ENCODE measurements at places on chromosomes 4 and X.
A peak's percentile ranks its signal among the peaks of the same experiment; 100 is the strongest.

GRCh38 chrX:56788229-56788628, 59.2 kb downstream of the NBDY start:
- DNase-seq: no peak

DNA sequence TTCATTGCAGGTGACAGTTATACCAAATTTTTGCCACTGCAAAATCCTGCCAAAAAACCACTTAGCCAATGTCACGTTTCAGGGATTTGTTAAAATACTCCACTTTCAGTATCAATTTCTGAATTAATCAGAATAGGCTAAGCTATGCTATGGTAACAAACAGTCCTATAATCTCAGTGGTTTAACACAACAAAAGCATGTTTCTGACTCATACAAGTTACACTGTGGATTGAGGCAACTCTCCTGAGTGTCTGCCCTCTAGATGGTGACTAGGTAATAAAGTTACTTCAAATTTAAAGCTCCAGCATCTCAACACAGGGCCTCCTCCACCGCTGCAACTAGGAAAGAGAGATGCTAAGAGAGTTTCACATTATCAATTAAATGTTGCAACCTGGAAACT, 23.0 kb upstream of the RADX start:
- no peak for DNase-seq

GRCh38 chr4:105896461-105896942, 1.2 kb downstream of the NPNT start:
- DNase-seq: no peak

- DNase-seq: no peak
Observed at GRCh38 chr4:177124349-177125064, 185.2 kb upstream of the NEIL3 start.

DNA sequence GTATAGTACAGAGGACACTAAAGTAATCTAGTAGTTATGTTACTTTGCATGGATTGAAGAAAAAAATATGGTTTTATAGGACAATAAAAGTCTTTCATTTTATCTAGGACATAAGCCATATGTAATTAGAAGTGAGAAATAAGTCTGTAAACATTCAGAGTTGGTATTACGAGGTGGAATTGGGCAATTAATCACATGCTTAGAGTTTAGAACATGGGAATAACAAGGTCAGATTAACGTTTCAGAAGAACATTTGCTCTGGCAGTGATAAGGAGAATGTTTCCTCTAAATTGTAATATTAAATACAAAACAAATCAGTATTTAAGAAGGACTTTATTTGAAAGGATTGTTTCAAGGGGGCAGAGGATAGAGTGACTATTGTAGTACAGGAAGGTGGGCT, 15.6 kb upstream of the SULT1E1 start:
- DNase-seq: no peak

DNA sequence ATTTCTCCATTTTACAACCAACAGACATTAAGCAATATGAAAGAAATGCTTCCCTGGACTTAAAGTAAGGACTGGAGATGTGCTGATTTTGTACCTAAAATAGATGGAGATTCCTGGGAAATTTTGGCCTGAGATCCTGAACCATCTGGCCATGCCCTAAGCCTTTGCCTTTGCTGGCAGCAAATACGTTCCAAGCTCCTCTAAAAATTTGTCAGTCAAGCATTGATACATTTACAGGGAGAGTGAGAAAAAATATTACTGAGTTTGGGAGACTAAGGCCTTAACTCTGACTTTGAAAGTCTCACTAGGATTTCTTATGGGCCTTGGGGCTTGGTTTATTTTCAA, 63.9 kb downstream of the FHDC1 start:
- DNase-seq: no peak

GRCh38 chr4:6592804-6593563, 18.0 kb downstream of the MAN2B2 start:
- DNase-seq: no peak

DNA sequence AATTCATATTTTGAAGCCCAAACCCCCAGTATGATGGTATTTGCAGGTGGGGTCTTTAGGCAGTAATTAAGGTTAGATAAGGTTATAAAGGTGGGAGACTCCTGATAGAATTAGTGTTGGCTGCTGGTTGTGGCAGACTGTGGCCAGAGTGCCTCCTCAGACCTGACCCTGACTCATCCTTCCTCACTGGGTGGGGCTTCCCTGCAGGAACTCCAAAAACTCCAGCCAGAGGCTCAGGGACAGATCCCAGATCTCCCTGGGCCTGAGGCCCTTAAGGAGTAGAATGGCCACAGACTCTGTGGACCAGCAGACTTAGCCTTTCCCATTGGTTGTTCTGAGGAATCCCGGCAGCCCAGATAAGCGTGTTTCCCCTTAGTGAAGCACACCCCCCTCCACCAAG, 463.0 kb upstream of the CPEB2 start:
- no peak for DNase-seq

- no peak for DNase-seq
Observed at GRCh38 chr4:182827166-182827565, 90.0 kb downstream of the DCTD start.

GRCh38 chr4:138724530-138724929, 291.1 kb upstream of the NOCT start:
- DNase-seq: no peak

DNA sequence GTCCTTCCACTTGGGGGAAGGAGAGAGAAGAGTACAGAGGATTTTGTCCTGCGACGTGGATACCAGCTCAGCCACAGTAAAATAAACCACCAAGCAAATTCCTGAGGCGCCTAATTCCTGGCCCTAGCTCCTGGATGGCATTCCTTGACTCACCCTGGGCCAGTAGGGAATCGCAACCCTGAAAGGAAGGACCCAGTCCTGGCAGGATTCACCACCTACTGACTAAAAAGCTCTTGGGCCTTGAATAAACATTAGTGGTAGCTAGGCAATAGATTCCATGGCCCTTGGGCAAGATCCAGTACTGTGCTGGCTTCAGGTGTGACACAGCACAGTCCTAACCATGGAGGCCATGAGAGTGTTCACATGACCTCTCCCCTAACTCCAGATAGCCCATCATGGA, 45.6 kb downstream of the GABRA3 start:
- DNase-seq: no peak

GRCh38 chr4:88630756-88631155, 38.5 kb downstream of the HERC3 start:
- no peak for DNase-seq

GRCh38 chr4:5710961-5711478, at the start of gene EVC:
TSS of gene EVC (plus strand) at chr4:5711201. CDS start at chr4:5711381, 180 bp downstream.
- peak; percentile 80 for DNase-seq

GRCh38 chr4:119897260-119897659, 169.4 kb downstream of the MAD2L1 start:
- DNase-seq: no peak

GRCh38 chrX:53116101-53116500, 22.2 kb downstream of the KANTR start:
- peak; percentile 51 for DNase-seq

DNA sequence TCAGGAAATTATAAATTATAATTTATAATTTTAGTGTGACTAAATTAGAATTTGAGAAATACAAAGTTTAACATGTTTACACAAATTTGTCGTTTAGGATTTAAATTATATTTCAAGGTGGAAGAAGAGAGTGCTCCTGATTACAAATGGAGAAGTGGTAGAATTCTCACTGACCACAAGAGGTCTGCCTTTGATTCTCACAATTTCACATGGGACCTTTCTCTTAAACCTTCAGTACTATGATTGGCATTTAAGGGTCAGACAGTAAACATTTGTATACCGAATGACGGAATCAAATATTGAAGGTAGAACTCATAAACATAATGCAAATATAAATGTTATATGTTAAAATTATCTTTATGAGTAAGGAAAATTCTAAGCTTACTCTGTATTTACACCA, 171.7 kb downstream of the SLIT2 start:
- DNase-seq: no peak

DNA sequence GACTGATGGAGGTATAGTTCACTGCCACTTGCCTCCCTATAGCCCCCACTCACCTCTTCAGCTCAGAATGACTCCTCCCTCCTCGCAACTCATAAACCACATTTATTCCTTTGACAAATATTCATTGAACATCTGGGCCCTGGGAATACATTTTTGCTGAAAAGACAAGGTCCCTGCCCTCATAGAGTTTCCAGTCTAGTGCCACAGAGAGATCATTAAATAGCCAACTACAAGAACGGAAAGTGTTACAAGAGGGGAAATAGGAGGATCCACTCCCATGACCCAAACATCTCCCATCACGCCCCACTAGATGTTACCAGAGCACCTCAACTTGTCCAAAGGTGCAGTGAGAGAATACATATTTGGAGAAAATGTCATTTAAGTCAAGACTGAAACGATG, 3.2 kb upstream of the KLF3 start:
- no peak for DNase-seq

- peak; percentile 57 for DNase-seq
Observed at GRCh38 chrX:106932492-106932923, 12.3 kb downstream of the CLDN2 start.

- no peak for DNase-seq
Observed at GRCh38 chr4:7431696-7432530, 2.8 kb downstream of the PSAPL1 start.

DNA sequence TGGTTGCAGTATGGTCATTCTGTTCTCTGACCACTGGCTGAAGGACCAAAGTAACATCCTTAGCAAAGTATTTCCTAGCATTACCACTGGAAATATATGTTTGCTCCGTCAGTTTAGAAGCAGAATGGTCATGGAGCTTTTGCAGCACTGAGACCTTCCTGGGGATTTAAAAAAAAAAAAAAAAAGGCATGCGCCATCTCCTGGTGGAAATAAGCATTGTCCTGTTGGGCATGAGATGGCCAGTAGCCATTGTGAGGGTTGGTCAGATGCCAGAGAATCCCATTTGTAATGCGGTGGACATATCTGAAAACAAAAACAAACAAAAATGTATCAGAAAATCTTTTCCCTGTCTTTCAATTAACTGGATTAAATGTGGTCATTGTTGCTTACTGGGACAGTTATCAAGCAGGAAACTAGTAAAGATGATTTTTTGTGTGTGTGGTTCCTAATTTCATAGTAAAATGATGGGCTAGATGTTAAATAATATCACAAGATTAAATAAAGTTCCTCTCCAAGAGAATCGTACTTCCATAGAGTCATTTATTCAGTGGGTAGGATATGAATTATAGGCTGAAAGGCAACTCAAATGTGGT, 139.6 kb downstream of the SOWAHB start:
- DNase-seq: peak; percentile 77

DNA sequence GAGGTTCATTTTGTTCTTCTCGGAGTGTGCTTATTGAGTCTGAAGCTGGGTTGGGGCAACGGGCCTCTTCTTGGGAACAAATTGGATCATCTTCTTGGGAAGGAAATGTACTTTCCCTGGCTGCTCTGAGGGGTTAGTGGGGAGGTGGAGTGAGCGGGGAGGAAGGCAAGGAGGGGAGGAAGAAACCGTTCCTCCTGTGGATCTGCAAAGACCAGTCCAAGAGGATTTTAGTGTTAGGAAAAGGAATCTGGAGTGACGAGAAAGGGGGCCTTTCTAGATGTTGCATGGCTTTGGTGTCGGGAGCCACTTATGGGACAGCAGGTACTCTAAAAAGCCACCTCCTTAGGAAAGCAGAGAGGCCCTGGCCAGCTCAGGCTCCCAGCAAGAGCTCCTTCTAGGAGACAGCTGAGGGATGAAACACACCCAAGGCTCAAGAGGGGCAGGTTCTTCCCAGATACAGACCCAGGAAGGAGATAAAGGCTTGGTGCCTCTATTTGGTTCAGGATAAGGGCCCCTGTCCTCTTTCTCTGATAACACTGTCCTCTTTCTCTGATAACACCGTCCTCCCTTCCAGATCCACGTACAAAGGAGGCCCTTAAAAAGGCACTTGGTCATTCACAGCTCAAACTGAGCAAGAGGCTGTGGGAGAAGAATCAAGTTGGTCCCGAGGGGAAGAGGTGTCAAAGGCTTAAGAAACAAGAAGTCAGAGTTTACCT, 451 bp downstream of the SOD3 start:
- DNase-seq: no peak

DNA sequence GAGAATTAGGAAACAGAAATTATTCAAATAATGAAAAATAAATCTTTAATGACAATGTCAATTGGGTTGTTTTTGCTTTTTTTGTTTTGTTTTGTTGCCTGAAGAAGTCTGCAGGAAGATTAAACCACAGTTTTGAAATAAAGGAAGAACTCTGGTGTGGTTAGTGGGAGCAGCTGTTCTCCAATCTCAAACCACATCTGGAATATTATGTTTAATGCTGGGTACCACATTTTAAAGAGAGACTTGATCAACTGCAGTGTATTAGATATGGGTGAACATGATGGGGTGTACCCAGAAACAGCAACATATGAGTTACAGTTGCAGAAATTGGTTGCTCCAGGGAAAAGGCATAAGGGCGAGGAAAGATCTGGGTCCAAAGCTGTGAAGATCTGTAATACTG, 171.2 kb upstream of the RPL34 start:
- no peak for DNase-seq

Measured in adrenal gland (tissue), 19 donors.